ENCODE measurements at places on chromosomes 3 and 15. TPM values are rescaled to one million over a fixed set of nuclear protein-coding genes. Genes with fewer than 3 reads are reported as not detected.

- no peak for DNase-seq
Measured at GRCh38 chr3:55283441-55283925, 203.6 kb downstream of the WNT5A start.

- DNase-seq: no peak
Measured at GRCh38 chr3:147921051-147921450, 511.9 kb downstream of the ZIC1 start.

GRCh38 chr15:65171428-65171827 lies 13.7 kb downstream of the CLPX start:
- no peak for DNase-seq

GRCh38 chr3:188234132-188234531 lies 80.2 kb downstream of the LPP start:
- DNase-seq: no peak

DNA sequence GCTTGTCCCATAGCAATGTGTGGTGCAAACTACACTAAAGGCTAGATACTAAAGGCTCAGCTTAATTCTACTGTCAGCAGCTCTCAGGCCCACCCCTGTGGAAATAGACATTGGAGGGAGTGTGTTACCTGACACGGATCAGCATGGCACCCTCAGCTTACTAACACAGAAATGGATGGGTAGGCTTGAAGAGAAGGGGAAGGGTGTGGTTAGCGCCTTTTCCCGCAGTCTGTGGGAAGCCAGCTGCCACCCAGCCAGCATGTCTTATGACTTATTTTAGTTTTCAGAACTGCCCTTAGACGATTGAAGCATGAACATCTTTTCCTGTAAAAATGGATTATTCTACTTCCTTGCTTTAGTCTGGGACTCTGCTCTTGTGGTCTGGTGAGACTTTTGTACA lies 25.8 kb upstream of the ADPGK start:
- DNase-seq: no peak

DNA sequence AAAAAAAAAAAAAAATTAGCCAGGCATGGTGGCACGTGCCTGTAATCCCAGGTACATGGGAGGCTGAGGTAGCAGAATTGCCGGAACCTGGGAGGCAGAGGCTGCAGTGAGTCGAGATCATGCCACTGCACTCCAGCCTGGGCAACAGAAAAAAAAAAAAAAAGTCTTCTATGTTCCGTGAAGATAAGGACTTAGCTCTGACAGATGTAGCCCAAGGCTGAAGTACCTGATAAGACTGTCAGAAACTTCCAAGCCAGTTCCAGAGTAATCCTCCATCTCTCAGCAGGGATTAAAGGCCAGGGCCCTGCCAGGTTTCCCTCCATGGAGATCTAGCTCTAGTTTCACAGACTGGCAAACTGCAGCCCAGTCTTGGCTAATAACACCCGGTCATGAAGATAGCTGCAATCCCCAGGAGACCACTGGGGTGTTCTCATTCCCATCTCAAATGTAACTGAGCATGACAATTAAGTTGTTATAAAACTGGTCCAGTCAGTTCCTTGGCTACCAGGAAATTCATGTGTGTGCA lies 8.5 kb downstream of the CDCP1 start:
- no peak for DNase-seq

DNA sequence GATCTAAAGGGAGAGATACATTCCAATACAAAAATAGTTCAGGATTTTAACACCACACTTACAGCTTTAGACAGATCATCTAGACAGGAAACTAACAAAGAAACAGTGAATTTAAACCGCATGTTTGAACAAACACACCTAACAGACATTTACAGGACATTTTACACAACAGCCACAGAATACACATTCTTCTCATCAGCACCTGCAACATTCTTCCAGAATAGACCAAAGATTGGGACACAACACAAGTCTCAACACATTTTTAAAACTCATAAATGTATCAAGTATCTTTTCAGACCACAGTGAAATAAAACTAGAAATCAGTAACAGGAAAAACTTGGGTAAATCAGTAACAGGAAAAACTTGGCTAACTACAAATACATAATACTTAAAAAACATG lies 256.3 kb downstream of the MCTP2 start:
- DNase-seq: no peak

- DNase-seq: no peak
Measured at GRCh38 chr3:150483226-150483625, 63.1 kb downstream of the SERP1 start.

GRCh38 chr3:152430223-152431002 lies 161.7 kb downstream of the MBNL1 start:
- no peak for DNase-seq

GRCh38 chr3:58824285-58824684 lies 157.7 kb upstream of the FAM3D start:
- DNase-seq: no peak

GRCh38 chr3:174398761-174399160 lies 460.4 kb upstream of the NAALADL2 start:
- DNase-seq: no peak

GRCh38 chr3:178088963-178089362 lies 447.3 kb upstream of the KCNMB2 start:
- DNase-seq: no peak

DNA sequence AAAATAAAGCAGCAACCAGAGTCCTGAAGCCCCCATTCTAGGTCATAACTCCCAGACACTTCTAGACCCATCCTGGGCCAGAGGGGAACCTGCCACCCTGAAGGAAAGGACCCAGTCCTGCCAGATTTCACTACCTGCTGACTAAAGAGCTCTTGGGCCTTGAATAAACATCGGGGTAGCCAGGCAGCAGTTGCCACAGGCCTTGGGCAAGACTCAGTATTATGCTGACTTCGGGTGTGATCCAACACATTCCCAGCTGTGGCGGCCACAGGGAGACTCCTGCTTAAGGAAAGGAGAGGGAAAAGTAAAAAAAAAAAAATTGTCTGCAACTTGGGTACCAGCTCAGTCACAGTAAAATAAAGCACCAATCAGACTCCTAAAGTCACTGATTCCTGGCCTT lies 23.8 kb downstream of the NEDD4 start:
- no peak for DNase-seq

DNA sequence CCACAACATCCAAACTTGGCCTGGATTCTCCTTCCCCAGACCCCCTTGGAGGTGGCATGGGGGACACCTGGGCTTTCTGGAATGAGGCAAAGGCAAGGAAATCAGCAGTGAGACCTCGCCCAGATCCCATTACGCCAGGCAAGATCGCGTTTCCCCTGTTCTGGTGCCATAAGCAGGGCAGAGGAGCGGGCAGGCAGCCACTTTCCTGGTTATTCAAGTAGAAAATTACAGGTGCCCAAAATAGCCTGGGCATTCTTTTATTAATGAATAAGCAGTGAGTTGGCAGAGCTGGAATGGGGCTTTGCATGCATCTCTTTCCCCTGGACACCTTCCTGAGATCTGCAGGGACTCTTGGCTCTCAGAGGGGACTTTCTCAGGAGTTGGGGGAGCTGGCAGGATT lies 31.5 kb upstream of the FAM107A start:
- DNase-seq: no peak

Gene FAM107A
- not detected for total RNA-seq

Gene ITPR1
- total RNA-seq: 82.6 TPM

Gene IRAK2
- total RNA-seq: 5.1 TPM

Gene FBXO40
- total RNA-seq: not detected

Gene BNIP2
- total RNA-seq: 62.7 TPM

Gene MYZAP
- not detected for total RNA-seq
